ENCODE measurements at places on chromosomes 2 and 18.

GRCh38 chr18:21000667-21001066, 110.9 kb downstream of the ROCK1 start:
- no peak for DNase-seq

GRCh38 chr2:162838136-162838497, 450 bp downstream of the KCNH7 start:
- no peak for DNase-seq

DNA sequence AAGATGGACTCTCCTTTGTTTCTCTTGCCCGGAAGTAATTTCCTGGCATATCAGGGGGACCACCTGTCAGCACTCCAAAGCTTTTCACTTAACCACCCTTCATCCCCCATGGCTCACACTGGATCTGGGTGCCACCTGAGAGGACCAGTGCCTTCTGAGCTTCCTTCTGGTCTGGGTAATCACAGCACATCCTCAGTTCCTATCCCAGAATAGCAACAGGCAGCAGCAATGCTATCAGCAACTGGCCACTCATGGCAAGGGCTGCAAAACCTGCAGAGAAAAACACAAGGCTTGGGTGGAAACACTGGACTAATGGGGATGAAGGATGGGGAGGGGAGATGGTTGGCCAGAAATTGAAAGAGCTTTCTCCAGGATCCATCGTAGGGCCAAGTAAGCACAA, 59.9 kb upstream of the STPG4 start:
- DNase-seq: no peak

GRCh38 chr2:157333304-157334047, 7.9 kb upstream of the ERMN start:
- no peak for DNase-seq

GRCh38 chr2:161046876-161047275, 113.4 kb upstream of the TANK start:
- DNase-seq: no peak

- peak; percentile 56 for DNase-seq
These were observed 54.5 kb downstream of the HS1BP3 start for GRCh38 chr2:20596193-20596972.

- no peak for DNase-seq
These were observed 90.3 kb downstream of the C1QL2 start for GRCh38 chr2:119068154-119068725.

- DNase-seq: no peak
These were observed 44.0 kb upstream of the PPP1CB start for GRCh38 chr2:28707592-28707991.

- DNase-seq: peak; percentile 95
These were observed at the start of gene MOCOS for GRCh38 chr18:36187193-36187825. MOCOS (plus strand) TSS chr18:36187497; CDS start chr18:36187540, 43 bp downstream.

GRCh38 chr18:6755107-6755506, 25.6 kb downstream of the ARHGAP28 start:
- DNase-seq: no peak

GRCh38 chr2:64718250-64718885, 64.7 kb upstream of the SERTAD2 start:
- no peak for DNase-seq

GRCh38 chr2:48819206-48819735, 63.7 kb upstream of the LHCGR start:
- no peak for DNase-seq

DNA sequence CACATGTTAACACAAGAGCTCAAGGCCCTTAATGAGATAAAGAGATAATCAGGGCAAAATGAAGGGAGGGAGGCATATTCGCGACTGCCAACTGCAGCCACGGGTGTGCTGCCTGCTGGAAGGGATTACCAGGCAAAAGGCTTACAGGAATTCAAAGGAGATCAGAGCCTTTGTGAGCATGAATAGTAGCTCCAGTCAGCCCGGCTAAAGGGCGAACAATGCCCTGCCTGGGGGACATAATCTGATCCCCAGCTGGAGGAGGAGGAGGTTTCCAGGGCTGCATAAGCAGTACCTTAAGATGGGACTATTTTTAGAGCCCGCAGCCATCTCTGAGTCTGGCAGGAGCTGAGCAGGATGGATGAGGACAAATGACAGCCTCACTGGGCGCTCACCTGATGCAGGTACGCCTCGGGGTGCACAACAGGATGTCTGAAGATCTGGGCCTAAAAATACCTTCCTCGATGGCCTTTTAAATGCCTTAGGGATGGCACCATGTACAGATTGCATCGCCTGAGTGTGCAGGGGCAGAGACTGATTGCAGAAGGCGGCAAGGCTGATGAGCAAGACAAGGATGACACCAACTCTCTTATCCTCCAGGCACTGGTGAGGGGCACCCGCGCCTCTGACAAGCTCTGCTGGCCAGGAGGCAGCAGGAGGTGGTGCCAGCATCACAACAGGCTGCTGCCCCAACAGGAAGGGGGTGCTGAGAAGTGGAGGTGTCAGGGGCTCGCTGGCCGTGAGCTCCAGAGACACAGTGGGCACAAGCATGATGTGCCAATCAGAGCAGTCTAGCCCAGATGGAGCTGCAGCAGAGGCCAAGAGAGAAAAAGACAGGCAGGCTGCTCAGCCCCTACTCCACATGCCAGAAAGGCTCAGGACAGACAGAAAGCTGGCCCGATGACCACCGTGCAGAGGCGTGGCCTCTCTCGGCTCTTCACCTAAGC, 111.4 kb downstream of the EIPR1 start:
- DNase-seq: no peak

DNA sequence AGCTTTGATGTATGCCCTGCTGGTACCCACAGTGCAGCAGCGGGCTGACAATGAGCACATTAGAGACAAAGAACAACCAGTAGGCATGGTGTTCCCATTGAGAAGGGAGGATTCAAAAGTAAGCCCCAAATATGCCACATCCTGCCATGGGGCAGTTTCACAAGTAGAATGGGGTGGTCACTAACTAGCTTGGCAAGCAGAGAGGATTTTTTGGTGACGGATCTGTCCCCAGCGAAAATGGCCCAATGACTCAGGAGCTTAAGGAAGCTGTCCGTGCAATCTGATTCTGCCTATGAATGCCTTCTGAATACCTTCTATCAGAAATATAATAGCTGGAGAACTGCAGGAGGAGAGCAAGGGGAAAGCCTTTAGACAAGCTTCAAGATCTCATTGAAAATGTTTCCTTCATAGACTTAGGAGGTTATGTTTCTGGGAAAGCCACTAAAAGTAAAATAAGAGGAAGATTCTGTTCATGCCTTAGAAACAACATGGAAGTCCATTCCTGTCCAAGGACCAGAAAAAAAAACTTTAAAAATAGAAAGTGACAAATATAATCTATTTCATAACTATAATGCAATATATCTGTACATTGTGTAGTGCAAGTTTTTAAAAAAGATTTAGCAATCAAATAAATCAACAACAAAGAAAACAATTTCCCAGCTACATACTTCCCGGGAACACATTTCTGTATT, 117.5 kb upstream of the SLC14A2 start:
- no peak for DNase-seq

DNA sequence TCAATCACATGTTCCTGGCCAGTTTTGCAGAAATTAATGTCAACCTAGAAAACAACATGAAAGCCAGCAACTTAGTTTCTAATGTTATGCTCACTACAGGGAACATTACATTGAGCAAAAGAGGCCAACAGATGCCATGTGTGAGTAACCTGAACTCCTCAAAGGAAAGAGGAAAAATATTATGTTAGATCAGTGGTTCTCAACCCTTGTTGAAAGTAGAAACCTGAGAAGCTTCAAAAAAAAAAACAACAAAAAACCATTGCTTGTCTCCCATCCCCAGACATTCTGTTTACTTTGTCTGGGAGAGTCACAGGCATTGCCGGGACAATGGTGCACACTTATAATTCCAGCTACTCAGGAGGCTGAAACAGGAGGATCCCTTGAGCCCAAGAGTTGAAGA, 57.7 kb downstream of the METTL4 start:
- DNase-seq: no peak

DNA sequence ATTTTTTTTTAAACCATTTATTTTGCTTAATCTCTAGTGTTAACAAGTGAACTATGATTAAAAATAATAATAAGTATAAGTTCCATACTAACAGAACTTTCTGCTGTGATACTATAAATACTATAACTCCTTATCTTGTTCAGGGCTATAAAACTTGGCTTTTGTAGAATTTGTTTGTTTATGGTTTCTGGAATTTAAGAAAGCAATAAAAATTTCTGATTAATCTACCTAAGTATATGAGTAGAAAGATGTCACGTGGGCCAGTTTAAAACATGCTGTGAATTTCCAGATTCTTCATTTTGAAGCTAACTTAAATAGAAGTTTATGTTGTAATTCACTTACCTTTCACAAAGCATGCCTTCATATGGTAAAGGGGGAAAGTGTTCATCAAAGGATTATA, 1236.3 kb upstream of the ACVR2A start:
- no peak for DNase-seq

- no peak for DNase-seq
These were observed 692.4 kb downstream of the CPS1 start for GRCh38 chr2:211248841-211249240.

- no peak for DNase-seq
These were observed 16.1 kb upstream of the MAL start for GRCh38 chr2:95009412-95009811.

GRCh38 chr2:85015653-85016360, 44.8 kb downstream of the KCMF1 start:
- DNase-seq: no peak

- no peak for DNase-seq
These were observed 63.4 kb upstream of the ZBTB7C start for GRCh38 chr18:48472610-48473009.

GRCh38 chr2:142880279-142880678, 2.8 kb downstream of the KYNU start:
- no peak for DNase-seq

DNA sequence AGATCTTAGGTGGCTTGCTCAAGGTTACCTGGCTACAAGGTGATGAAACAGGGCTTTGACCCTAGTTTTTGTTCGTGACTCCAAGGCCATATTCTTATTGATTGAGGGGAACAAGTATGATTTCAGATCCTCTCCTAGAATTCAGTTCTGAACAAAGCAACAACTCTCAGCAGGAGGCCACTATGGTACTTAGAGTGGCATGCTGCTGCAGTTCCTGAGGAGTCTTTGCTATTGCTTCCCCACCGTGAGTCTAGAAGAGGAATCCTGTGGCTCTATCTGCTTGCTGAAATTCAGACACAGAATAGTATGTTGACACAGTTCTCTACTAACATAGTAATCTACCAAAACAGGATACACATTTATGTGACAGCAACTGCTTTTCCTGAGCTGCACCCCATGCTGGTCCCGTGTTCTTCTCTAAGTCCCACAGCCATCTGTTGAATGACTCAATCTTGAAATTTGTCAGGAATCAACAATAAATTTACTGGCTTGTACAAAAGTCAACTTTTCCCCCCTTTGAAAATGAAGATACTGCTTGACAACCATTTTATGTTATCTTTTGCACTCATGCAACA, 4.1 kb downstream of the TGFBRAP1 start:
- DNase-seq: no peak

DNA sequence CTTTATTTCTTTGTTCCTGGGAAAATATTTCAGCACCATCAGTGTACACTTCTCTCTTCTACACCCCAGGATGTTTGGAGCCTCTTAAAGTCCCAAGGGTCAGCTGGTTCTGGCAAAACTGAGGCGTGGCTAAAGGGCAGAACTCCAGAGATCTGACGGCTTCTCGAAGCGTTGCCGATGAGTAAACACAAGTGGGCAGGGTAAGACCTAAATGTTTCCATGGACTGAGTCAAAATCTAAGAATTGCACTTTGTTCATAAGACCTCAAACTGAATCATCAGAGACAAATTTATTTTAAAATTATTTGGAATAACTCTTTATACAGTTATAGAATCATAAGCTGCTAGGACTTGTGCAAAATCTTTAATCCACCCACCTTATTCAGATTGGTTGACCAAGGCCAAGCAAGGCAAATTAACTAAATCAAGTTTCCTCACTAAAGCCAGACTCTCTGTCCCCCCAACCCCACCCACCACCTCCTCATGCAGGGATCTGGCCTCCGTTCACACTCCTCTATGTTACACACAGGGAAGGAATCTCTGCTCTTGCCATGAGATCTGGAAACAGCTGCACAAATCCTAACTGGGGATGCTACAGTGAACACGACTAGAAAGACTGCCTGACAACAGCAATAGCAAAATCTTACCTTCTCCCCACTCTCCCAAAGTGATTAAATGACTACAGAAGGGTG, 342.6 kb upstream of the KLHL29 start:
- peak; percentile 70 for DNase-seq

- no peak for DNase-seq
These were observed 118.3 kb upstream of the NDUFV2 start for GRCh38 chr18:8984131-8984721.

- DNase-seq: no peak
These were observed 180.2 kb upstream of the KLHL29 start for GRCh38 chr2:23204685-23205242.

DNA sequence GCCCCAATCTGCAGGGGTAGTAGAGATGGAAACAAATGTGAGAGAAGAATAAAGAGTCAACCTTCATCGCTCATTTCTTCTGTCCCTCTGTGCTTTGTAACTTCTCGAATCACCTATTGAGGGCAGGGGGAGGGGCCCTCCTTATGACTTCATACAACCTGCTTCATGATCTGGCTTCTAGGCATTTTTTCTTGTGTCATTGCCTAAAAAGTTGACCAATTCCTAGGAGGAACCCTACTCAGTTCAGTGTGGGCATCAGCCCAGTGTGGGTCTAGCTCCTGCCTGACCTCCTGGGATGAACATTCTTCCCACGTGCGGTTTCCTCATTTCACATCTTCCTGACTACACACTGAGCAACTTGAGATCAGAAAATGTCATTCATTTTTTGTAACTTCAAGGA, 46.3 kb upstream of the CREB1 start:
- no peak for DNase-seq

- DNase-seq: no peak
These were observed 14.5 kb downstream of the OSBPL6 start for GRCh38 chr2:178208817-178209216.

DNA sequence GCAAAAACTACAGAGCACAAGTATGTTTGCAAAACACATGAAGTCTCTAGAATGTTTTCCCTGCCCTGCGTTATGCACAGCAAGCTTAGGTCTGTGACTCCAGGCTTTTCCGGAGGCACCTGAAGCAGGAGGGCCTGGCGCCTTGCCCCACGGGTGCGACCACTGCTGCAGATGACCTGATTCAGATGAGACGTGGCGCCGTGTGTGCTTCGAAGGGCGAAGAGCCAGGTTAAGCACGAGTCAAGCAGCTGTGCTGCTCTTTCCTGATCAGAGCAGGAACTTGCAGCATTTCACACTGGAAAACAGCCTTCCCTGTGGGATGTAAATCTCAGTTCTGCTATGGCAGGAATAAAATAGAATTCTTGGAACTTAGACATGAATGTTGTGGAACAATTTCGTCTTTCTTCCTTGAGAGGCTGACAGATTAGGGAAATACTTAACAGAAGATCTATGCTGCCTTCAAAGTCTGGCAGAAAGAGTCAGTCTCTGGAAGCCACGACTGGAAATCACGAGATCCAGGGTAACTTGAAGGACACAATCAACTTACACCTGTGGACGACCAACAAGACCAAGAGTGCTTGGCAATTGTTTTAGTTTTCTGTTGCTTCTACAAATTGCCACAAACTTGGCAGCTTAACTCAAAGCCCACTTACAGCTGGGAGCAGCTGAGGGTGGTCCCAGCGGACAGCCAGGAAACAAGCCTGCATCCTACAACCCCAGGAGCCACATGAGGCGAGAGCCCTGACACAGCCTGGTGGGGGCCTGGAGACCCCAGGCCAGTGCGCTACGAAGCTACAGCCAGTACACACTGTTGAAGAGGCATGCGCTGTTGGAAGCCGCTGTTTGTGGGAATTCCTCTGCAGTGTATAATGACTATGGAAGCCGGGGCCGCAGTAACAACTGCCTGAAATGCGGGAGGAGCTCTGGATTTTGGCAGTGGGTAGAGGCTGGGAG, 42.9 kb downstream of the EIPR1 start:
- DNase-seq: peak; percentile 57
